MV-4-11 (cell line): ENCODE measurements at places on chromosomes 6 and 20.

GRCh38 chr20:32628960-32629530 is 43.9 kb upstream of the NOL4L start:
- DNase-seq = no peak

GRCh38 chr20:12847872-12848271 is 160.9 kb upstream of the SPTLC3 start:
- DNase-seq = peak; percentile 20

- no peak for DNase-seq
These were observed 393.8 kb downstream of the SMOC2 start for GRCh38 chr6:168834801-168835200.

DNA sequence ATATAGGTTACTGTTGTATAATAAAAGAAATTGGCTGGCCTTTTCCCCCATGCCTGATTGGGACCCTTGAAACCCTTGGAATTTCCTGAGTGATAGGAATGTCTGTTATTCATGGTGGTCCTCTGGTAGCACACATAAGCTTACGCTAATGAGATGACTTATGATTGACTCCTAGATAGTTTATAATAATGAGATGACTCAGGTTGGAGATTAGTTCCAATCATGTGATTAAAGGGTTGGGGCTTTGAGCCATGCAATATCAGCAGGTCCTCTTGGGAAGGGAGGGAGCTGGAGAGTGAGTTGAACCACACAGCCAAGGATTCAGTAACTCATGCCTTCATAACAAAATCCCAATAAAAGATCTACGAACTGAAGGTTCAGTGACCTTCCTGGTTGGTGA is 407.6 kb upstream of the MANEA start:
- no peak for DNase-seq

DNA sequence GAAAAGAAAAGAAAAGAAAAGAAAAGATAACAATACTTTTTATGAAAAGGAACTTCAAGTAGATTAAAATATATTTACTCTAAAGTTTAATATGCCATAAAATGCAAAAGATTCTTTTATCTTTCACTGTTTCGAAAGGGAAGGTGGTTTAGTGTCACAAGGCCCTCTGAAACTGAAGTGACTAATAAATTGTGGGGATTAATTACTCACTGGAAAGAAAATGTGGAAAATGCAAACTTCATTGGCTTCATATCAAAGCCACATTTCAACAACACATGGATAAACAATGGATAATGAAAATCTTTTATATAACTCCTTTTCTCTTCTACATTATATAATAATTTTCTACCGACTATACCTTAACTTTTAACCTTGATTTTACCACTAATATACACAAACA is 320.5 kb upstream of the RSPO3 start:
- DNase-seq = no peak

- DNase-seq = no peak
These were observed 52.6 kb downstream of the SMLR1 start for GRCh38 chr6:130879826-130880225.

GRCh38 chr6:54716877-54717276 is 129.7 kb upstream of the FAM83B start:
- no peak for DNase-seq

GRCh38 chr20:7841971-7842310 is 98.3 kb downstream of the HAO1 start:
- no peak for DNase-seq

DNA sequence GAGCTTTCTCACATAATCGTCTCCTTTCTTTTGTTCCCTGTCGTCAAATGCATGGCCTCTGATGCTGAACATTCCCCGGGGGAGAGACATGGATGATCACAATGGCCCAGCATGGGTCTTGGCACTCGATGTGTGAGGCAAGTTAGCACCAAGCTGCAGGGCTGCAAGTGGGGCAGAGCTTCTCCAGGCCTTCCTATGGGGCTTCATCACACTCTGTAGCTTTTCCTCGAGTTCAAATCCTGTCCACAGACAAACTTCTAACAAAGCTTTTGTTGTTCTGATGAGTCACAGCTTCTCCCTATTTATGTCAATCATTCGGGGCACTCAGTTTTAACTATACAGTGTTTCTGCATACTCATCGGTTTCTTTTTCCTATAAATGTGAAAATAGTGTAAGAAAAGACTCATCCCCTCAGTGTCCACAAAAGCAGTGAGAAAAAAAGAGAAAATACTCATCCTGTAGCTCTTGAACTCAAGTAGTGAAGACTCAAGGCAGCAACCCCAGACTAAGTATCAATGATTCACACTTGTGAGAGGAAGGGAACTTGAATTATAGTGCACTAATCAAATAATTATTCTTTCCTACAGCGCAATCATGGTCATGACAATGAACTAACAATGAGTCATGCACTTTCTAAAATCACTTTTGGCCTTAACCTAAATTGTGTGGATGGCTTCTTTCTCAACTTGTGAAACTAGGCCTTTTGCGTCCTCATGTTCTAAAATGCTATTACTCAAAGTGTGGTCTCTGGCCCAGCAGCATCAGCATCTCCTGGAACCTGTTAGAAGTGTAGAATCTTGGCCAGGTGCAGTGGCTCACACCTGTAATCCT is 68.4 kb upstream of the NOX3 start:
- no peak for DNase-seq

DNA sequence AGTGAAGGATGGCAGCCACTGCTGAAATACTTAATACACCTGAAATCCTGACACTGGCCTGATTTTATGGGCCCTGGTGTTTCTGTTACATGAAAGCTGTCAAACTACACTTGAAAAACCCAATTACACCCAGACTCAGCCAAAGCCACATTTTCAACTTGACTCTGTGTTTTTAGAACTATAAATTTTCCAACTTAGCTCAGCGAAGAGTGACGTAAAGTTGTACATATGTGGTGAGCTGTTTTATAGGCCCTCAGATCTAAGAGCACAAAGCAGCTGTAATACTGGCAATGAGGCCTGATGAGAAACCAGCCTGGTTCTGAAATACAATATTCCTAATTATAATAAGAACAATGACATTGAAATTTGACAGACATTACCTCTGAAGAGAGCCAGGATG is 18.6 kb downstream of the SCML4 start:
- DNase-seq = no peak

- DNase-seq = peak; percentile 70
These were observed 255.5 kb downstream of the KIF16B start for GRCh38 chr20:16317445-16318362.

DNA sequence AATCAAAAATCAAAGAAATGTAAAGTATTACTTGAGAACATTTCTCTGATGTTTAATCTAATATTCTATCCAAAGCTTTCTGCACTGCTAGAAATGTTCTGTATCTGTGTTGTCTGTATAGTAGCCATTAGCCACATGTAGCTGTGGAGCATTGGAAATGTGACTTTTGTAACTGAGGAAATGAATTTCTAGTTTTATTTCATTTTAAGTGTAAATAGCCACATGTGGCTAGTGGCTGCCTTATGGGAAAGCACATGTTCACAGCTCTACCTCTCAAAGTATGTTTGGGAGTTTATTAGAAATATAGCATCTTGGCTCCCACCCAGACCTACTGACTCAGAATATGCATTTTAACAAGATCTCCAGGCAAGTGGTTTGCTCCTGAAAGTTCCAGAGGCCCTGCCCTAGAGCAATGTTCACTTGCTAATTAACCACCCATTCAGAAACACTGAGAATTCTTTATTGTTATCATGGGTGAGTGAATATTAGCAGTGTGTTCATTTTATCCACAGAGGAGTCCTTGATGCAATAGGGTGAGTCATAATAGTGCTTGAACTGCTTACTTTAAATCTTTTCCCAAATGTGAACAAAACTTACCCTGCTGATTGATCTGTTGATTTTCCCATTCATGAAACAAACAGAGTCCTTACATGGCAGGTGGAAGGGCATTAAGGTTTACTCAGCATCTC is 282.7 kb downstream of the PLCB1 start:
- DNase-seq = no peak

DNA sequence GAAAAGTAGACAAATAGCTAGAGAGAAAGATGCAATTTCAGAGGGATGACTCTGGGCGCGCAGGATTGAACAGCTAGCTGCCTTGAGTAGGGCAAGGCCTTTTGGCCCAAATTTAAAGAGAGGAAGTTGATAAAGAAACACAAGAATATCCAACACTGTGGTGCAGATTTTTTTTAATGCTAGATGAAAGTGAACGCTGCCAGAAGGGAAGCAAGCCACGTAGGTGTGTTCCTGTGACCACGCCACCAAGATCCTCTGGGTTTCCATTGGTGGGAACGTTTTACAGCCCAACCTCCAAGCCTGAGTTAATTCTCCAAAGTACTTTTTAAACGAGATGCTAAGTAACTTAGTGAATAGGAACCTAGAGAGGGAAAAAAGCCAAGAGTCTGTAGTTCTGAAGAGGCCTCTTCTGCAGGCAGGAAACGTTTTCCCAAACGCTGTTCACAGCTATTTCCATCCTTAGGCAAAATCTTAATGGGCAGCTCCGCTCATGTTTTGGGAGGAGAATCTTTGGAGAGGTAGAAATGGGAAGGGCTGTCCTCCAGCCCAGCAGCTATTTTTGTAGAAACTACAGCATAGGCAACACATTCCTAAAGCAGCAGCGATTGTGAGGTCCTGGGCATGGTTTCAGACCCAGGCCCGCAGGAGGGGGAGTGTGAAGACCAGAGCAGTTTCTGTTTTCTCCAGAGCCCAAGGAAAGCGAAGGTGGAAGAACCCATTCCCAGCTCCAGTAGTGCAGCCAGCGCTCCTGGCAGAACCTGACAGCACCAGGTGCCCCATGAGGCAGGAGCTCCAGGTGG is 8.2 kb downstream of the LY86 start:
- DNase-seq = no peak

DNA sequence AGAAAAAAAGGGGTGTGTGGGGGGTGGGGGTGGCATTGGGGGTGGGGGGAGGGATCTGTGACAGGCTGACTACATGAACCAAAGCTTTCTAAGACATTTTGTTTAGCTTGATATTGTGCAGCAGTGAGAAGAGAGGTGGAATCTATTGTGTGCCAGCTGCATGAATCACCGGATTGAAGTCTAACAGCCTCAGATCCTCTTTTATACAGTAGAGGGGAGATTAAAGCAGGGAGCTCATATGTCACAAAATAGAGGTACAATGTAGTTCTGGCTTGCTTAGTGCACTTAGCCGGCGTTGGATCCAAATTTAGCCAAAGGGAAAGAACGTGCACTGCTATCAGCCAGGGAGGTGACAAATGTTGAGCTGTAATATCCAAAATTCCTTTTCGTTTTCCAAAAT is 404.2 kb upstream of the CITED2 start:
- no peak for DNase-seq

- no peak for DNase-seq
These were observed 266.9 kb downstream of the CD109 start for GRCh38 chr6:73962884-73963283.

DNA sequence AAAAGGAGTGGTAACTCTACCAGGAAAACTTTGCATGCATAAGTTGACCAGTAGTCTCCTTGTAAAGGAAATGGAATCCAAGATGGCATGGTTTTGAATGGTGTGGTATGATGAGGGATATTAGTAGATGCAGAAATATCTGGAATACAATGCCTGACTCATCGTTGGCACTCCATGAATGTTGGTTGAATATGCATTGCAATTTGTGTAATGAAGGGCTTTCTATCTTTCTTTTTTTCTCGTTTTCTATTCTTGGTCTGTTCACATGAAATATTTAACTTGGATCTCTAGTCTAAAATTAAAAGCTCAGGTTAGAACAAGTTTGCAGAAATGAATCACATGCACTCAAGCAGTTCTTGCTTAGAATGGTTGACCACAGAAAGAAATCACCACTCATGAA is 277.3 kb upstream of the PRND start:
- no peak for DNase-seq

DNA sequence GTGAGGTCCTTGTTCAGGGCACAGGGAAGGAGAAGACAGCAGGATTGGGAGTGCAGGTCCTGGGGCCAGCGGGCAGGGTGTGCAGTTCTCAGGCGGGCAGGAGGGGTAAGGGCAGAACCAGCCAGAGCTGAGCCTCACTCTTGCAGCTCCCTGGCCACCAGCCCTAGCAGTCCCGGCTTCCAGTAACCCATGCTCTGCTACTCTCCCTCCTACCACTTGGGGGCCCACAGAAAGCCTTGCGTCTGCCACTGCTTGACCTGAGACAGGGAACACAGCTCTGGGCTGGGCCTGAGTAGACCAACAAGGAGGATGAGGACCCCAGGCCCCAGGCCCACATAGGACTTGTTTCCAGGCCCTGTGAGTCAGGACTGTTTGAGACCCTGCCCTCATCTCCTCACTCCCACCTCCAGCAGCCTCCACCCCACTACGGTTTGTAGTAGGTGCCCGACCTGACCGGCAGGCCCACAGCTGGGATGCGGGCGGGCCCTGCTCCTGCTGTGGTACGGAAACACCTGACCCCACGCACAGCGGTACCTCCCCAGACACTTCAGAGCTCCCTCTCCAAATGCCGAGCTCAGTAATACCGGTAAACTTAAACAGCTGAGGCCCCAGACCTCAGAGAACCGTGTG is 39.2 kb downstream of the KCNK5 start:
- DNase-seq = peak; percentile 14

- DNase-seq = peak; percentile 85
These were observed 6.1 kb upstream of the PKIG start for GRCh38 chr20:44576297-44576696.

DNA sequence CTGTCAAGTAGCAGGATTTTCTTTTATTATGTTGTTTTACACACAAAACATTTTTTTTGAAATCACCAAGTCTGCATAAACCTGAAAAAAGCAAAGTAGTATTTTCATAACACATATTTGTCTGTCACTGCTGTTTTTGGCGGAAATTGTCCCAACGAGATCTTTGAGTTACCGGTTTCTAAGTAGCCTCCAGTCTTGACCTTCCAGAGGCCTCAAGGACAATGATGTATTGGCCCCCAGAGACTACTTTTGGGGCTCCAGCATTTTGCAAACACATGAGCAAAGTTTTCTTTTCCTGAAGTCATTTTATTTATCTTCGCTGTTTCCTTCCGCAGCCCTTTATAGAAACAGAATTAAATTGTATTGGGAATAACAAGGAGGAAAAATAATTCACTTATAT is 862.6 kb downstream of the KIF16B start:
- DNase-seq = no peak

- DNase-seq = no peak
These were observed 38.6 kb upstream of the EPB41L1 start for GRCh38 chr20:36115925-36116324.

- no peak for DNase-seq
These were observed 62.5 kb upstream of the TOP1 start for GRCh38 chr20:40966103-40966502.

DNA sequence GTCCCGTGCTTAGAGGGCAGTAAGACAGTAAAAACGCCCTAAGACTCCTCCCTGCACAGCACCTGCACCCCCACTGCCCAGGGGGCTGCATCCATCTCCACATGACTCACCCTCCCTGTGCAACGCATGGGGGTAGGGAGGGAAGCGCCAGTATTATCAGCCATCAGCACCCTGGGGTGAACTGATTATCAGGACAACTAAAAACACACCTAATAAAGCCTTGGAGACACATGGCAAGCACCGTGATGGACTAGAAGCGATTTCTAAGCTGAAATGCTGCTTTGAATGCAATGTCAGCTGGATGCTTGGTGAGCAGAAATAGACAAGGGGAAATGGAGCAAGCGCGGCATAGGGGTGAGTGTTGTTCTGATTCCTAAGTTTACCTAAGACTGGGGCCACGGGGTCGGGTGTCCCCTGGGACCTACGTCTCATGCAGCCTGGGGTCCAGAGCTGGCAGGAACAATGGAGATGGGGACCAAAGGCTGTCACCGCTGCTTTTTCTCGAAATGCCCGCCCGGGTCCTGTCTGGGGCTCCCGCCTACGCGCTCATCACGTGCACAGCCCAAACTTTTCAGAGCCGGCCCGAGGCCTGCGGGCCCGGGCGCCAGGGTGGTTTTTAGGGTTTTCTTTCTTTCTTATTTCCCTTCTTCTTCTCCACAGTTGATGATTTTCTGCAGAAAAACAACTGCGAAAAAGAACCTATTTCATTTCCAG is 702 bp upstream of the TNFAIP3 start:
- DNase-seq = no peak

GRCh38 chr20:4802023-4802422 is 80.3 kb downstream of the PRND start:
- no peak for DNase-seq
